ENCODE measurements at places on chromosomes 6 and 20.

- DNase-seq, result peak; percentile 56
Measured at GRCh38 chr6:77466451-77467437, 3.5 kb upstream of the HTR1B start.

DNA sequence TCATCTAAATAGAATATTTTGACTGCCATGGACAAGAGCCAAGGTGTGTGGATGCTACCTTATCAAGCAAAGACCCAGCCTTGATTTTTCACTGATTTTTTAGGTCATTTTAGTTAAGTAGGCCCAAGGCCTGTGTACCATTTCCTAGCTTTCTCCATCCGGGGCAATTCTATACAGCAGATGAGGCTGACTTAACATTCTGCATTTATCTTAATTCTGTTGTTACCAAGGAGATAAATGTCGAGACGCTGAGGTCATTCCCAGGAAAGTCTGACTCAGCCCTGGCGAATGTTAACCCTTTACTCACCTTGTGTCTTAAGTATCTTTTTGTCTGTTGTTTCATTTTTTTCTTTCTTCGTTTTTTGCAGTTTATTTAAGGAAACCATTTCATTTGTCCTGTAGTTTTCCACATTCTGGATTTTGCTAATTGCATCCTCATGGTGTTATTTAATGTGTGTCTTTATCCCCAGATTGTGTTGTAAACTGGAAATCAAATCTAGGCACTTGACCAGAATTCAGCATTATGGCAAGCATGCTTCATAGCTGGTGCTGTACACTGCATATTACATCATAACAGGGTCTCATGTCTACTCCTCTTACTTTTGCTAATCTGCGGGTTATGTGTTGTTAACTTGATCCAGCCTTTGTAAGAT is 277.0 kb downstream of the CDKAL1 start:
- no peak for DNase-seq

GRCh38 chr6:140809694-140810101 is 1323.0 kb upstream of the GJE1 start:
- peak; percentile 10 for DNase-seq

DNA sequence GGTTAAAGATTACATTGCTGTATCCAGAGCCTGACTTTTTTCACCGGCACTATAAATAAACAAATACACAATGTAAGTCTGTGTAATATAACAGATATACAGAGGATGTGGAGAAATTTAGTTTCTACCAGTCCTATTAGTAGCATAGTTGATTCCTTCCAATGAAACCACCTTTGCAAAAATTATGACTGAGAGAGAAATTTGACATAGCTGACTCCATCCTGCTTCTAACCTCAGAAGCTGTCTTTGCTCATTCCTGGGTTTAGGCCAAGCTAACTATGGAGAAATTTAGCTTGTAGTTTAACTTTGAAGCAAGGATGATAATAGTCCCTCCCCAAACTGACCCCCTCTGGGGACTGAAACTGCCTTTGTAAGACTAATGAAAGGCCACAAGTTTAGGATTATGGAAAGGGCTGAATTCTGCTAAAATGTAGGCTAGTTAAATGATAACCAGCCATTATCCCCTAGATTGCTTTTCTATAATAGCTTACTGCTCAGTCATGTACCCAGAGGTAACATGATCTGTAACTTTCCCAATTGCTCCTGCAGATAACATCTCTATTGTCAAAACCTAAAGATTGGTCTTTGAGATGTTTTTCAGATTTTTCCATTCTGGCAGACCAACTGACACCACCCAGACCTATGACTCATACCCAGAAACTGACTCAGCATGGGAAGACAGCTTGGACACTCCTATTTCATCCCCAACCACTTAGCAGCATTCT is 172.8 kb upstream of the ARG1 start:
- DNase-seq, result no peak

- no peak for DNase-seq
Measured at GRCh38 chr6:71134929-71135642, 153.5 kb upstream of the OGFRL1 start.

- DNase-seq, result no peak
Measured at GRCh38 chr6:166463359-166464067, 80.8 kb upstream of the MPC1 start.

- DNase-seq, result peak; percentile 74
Measured at GRCh38 chr6:36650848-36651478, 27.6 kb upstream of the CDKN1A start.

DNA sequence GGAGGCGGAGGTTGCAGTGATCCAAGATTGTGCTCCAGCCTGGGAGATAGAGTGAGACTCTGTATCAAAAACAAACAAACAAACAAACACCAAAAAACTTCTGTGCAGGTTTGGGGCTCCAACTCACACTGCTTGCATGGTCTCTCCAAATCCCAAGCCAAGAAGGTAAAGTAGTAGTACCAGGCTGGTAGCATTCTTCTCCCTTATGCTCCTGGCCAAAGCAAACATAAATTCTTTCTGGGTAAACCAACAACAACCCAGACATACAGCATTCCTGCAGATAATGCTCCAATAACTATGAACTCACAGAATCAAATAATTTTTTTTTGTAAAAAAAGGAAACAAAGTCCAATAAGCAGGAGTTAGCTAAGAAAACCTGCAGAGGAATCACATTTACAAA is 57.8 kb upstream of the KLHL31 start:
- DNase-seq, result no peak

DNA sequence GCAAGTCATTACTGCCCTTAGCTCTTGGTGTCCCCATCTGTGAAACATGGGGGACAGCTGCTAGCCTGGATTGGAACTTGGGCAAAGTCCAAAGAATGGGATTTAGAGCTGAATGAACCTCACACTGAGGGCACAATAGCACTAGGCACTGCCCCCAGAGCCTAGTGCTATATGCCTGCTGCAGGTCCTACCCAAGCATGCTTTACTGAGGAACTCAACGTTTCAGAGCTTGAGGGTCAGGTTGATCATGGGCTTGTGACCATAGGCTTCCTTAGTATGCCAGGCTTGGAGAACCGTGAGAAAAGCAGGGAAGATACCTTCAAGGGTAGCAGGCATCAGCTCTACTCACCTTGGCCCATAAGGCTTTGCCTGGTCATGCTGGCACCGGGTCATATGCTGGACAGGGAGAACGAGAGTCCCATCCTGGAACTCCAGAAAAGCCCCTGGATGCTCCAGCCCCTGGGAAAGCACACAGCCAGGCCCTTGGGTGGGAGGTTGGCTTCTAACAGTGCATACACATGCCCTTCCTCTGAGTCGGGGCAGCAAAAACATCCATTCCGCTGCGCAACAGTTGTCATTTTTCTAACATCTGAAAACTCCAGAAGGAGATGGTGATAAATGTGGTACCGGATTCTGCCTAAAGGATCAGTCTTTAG is 29.7 kb downstream of the EIF2S2 start:
- no peak for DNase-seq

GRCh38 chr6:169724494-169725124 is at the start of gene PHF10:
PHF10 (minus strand) TSS chr6:169724500; CDS start chr6:169723931, 569 bp downstream.
- peak; percentile 92 for DNase-seq

DNA sequence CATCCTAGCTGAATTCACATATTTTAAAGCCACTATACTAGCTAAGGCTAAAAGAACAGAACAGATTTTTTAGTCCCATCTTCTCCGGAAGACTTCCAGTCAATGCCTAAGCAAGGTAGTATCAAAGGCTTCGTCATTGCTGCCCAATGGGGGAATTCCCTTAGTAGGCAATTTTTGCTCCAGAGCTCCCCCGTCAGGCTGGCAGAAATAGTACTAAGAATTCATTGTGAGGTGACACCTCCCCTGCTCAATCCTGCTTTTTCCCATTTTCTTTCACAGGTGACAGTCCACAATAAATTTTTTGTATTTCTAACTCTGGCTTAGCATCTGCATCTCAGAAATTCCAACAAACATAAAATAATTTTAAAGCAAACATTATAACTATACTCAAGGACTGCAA is 52.8 kb upstream of the SRSF6 start:
- peak; percentile 47 for DNase-seq

- DNase-seq, result no peak
Measured at GRCh38 chr20:16020971-16021370, 552.3 kb downstream of the KIF16B start.

DNA sequence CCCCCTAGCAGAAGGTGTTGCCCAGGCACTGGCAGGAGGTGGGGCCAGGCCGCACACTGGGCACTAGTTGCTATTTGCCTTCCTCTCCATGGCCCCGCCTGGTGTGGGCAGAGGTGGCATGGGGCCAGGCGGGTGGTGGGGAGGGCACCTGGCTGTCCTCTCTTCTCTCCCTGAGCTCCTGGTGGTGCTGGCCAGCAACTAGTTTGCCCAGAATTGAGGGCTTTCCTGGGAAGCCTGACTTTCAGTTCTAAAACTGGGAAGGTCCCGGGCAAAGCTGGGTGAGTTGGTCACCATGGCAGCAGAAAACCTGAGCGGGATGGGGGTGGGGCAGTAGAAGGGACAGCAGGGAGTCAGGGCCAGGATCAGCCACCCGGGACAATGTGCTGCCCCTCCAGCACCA is 48.2 kb downstream of the RBM38 start:
- no peak for DNase-seq
